Stimulated activated CD8-positive, alpha-beta memory T cell treated with anti-CD3 and anti-CD28 coated beads, Interleukin-15, amount 100 ng/mL, for 24 hours (primary cell): ENCODE measurements at places on chromosomes 2 and 18.

GRCh38 chr2:113858764-113859163 is 31.1 kb upstream of the ACTR3 start:
- no peak for DNase-seq

GRCh38 chr18:34870555-34871310 is 160.6 kb downstream of the DTNA start:
- DNase-seq, result no peak

DNA sequence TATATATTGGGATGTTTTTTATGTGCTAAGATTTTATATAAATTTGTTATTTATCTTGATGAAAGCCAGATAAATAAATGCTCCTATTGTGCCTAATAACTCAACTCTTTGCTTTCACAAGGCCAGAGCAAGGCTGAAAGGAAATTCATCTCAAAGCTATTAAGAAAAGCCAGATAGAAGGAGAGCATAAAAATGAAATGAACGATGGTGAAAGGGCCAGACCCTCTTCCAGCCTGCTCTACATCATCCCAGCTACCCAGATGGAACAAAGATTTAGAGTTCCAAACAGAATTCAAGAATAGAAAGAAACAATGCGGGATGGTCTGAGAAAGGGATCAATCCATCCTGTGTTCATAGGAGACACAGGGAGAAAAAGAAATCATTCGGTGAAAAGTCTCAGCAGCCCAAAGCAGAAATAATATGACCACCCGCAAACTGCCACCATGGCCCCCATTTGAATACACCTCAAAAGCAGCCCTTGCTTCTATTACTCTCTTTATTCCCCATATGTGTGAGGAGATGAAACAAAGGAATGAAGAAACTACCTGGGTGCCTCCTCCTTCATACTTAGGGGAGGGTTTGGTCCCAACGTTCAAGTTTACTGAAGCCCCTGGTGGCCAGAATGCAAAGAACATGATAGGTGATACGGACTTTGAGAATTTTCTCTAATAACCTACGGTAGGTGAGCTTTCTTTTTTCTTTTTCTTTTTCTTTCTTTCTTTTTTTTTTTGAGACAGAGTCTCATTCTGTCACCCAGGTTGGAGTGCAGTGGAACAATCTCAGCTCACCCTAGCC is 110.1 kb upstream of the FBXO11 start:
- no peak for DNase-seq

GRCh38 chr2:113894156-113894743 is 4.4 kb downstream of the ACTR3 start:
- DNase-seq, result no peak

- no peak for DNase-seq
Observed at GRCh38 chr2:112630268-112630667, 15.5 kb upstream of the SLC20A1 start.

DNA sequence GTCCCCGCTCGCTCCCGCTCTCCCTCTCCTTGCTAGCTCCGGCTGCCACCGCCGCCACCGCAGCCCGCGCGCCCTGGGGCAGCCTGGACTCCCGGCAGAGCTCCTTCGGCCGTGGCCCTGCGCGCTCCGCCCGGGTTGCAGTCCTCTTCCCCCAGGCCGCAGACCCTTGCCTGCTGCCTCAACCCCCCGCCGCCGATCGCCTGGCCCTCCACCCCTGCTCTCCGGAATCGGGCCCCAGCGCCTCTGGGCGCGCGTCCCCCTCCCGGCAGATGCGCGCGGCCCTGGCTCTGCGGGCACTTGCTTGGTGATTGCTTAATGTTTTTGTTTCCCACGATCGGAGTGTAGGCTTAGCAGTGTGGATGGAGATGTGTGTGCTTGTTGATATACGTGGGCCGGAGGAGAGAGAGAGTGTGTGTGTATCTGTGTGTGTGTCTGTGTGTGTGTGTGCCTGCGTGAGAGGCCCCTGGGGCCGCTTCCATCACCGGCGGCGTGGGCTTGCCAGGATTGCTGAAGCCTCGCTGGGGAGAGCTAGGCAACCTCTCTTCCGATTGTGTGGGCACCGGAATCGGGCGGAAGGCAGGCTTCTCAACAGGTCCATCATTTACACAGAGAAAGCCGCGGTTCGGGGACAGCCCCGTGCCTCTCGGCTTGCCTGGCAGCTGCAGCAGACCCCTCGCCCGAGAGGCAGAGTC is 877 bp downstream of the INHBB start:
- DNase-seq, result no peak

DNA sequence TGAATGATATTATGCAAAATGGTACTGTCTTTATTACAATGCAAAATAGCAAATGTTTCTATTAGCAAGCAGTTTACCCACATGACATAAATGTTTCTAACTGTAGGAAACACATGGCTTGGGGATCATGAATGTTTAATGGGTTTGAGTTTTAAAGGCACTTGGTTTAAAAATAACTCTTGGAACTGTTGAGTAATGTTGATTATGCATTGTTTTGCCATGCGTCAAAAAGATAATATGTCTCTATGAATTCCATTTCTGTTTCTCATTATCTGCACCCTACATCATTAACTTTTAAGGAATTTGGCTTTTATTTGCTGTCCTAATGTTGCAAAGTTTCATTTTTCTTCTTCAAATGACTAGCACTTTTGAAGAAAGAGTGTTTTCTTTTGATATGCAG is 1355.5 kb downstream of the SUCLG1 start:
- DNase-seq, result no peak

- no peak for DNase-seq
Observed at GRCh38 chr2:71379086-71379485, 47.5 kb downstream of the ZNF638 start.

- DNase-seq, result no peak
Observed at GRCh38 chr2:205372141-205372540, 310.2 kb upstream of the NRP2 start.

GRCh38 chr18:47868744-47869143 is 61.7 kb downstream of the SMAD2 start:
- DNase-seq, result no peak

GRCh38 chr2:109148117-109148746 is 19.2 kb downstream of the SH3RF3 start:
- DNase-seq, result no peak

- DNase-seq, result no peak
Observed at GRCh38 chr2:229407170-229407569, 136.1 kb upstream of the PID1 start.
